HT1080 (cell line): ENCODE measurements at places on chromosomes 1 and 21.

DNA sequence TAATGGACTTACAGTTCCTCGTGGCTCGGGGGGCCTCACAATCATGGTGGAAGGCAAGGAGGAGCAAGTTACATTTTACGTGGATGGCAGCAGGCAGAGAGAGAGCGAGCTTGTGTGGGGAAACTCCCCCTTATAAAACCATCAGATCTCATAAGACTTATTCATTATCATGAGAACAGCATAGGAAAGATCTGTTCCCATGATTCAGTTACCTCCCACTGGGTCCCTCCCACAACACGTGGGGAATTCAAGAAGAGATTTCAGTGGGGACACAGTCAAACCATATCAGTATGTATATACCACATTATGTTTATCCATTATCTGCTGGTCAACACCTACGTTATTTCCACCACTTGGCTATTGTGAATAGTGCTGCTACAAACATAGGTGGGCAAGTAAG is 352.3 kb upstream of the B3GALT2 start:
- no peak for DNase-seq

DNA sequence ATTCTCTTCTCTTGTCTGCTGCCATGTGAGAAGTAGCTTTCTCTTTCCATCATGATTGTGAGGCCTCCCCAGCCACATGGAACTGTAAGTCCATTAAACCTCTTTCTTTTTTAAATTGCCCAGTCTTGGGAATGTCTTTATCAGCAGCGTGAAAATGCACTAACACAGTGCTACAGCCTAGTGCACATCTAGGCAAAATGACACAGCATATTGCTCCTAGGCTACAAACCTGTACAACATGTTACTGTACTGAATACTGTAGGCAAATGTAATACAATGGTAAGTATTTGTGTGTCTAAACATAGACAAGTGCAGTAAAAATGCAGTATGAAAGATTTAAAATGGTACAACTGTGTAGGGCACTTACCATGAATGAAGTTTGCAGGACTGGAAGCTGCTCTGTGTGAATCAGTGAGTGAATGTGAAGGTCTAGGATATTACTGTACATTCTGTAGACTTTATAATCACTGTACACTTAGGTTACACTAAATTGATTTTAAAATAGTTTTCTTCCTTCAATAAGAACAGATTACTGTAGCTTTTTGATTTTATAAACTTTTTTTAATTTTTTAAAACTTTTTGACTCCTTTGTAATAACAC is 69.4 kb downstream of the RGS21 start:
- DNase-seq, result no peak

DNA sequence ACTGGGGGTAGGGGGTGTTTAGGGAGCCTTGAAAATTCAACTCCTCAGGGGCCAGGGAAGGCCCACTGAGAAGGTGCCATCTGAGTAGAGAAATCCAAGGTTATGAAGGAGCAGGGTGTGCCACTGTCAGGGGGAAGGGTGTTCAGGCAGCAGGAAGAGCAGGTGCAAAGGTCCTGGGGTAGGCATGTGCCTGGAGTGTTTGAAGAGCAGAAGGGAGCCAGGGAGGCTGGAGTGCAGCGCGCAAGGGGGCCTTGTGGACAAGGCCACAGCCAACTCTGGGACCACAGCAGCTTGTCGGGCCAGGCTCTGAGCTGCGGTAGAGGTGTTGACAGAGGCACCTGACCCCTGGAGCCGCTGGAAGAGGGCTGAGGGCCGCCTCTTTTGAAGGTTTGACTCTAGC is 19.3 kb downstream of the ACTL8 start:
- DNase-seq, result no peak

GRCh38 chr1:20376880-20377494 is 86.3 kb downstream of the VWA5B1 start:
- peak; percentile 53 for DNase-seq

- peak; percentile 15 for DNase-seq
These were observed 6.2 kb downstream of the PPT1 start for GRCh38 chr1:40090652-40091355.

GRCh38 chr1:72122099-72122880 is 160.0 kb downstream of the NEGR1 start:
- no peak for DNase-seq

DNA sequence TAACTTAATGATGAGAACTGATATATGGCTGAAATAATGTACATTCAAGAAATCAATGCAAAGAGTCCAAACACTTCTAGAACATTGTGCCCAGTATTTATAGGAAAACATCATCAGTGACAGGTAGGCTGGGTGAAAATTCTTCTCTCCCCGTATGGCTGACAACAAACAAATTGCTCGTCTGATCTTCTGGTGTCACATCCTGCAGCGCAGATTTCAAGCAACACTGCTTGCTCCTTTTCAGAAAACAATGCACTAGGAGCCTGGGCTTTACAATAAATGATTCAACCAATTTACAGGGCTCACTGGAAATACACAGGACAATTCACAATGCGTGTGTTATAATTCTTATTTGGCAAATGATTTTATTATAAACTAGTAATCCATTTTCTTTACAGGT is 185.3 kb downstream of the RERE start:
- no peak for DNase-seq

GRCh38 chr1:178055779-178056471 is 38.0 kb upstream of the RASAL2 start:
- peak; percentile 48 for DNase-seq

DNA sequence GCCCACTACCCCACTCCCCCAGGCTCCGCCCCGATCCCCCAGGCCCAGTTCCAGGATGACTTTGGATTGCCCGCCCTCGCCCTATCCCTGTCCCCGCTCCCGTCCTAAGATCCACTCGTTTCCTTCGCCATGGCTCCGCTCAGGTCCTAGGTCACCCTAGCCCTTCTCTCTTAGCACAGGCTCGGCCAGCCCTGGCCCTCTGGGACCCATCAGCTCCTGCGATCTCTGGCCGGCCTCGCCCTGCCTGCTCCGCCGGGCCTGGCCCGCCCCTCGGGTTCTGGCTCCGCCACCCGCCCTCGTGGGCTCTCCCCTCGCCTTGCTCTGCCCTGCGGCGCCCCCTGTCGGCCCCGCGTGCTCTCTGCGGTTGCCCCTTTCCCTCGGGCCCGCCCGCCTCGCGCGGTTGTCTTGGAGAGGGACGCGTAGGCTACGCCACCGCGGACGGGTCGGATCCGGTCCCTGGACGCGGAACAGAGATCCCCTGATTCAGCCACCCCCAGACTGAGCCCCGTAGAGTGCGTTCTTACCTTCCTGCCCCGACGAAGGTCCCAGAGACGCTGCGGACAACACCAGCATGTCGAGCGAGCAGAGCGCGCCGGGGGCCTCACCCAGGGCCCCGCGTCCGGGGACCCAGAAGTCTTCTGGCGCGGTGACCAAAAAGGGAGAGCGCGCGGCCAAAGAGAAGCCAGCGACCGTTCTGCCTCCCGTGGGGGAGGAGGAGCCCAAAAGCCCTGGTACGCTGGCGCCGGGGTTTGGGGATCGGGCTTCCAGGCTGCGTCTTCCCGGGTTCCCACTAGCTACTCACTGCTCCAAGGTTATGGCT is at the start of gene LRRC71:
Gene LRRC71, plus strand, starts transcription at position 400 of the 820 bp plus-strand sequence. Its CDS starts 172 bp downstream, at position 572.
- DNase-seq, result peak; percentile 21

DNA sequence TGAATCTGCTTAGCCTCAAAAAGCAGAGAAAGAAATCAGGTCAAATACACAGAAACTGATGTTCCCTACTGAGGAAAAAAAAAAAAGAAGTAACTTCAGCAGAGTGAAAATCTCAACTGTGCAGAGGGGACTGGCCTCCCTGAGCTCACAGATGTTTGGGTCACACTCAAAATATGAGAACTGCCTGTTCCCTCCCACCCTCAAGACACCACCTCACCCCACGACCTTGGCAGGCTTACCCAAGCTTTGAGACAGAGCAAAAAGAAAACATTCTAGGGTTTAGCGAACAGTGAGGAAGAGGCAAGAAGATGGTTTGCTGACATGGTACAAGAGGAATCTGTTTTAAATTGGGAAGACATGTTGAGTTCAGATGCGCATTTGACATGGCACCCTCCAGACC is 48.8 kb downstream of the NID1 start:
- no peak for DNase-seq

GRCh38 chr1:206694171-206695124 is 9.7 kb downstream of the MAPKAPK2 start:
- no peak for DNase-seq

DNA sequence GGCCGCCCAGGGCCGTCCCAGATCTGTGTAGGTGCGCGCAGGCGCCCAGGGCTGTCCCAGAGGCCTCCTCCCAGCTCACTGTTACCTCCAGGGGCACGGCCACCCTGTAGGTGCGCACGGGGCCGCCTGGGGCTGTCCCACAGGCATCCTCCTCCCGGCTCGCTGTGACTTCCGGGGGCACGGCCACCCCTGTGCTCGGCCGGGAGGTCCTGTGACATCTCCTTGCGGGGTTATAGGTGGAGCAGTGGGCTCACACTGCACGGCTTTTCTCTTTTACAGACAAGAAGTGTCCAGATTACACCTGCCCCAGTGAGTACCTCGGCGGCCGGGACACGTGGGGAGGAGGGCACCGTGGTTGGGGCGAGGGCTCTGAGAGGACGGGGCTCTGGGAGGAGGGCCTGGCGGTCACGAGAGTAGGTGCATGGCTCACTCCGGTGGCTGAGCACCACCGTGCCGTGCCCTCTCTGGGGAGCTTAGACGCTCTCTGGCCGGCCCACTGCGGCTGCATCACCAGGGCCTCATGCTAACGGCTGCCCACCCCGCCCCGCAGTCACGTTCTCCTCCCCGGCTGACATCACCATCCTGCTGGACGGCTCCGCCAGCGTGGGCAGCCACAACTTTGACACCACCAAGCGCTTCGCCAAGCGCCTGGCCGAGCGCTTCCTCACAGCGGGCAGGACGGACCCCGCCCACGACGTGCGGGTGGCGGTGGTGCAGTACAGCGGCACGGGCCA is 21.4 kb downstream of the COL6A1 start:
- no peak for DNase-seq

DNA sequence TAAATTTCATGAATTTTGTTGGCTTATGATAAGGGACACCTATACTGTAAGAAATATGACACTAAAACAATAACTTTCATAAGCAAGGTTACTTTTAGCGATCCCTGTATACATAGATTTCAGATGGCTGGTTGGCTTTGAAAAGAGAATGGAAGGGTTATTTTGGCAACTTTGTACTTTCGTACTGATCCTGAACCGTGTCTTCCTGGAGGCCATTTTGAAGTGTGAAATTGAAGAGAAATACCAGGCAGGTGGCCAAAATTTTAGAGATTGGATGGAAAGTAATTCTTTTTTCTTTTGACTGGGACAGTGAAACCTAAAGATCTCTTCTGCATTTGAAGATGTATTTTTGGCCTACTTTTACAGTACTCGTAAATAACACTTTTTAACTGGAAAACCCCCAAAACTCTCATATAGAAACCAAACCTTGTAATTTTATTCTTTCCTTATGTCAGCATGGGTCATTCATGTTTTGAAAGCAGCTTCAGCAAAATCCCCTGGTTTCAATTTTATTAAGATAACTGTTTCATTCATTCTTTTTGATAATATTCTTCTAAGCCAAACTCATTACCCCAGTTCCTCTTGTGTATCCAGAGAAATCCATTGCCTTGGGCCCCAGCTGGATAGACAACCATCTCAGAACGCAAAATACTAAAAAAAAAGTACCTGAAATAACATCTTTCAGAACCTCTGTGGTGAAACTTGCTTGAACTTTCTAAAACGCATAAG is 38.4 kb upstream of the ZNF281 start:
- no peak for DNase-seq

- no peak for DNase-seq
These were observed 95.2 kb upstream of the MPC2 start for GRCh38 chr1:168032029-168032428.

DNA sequence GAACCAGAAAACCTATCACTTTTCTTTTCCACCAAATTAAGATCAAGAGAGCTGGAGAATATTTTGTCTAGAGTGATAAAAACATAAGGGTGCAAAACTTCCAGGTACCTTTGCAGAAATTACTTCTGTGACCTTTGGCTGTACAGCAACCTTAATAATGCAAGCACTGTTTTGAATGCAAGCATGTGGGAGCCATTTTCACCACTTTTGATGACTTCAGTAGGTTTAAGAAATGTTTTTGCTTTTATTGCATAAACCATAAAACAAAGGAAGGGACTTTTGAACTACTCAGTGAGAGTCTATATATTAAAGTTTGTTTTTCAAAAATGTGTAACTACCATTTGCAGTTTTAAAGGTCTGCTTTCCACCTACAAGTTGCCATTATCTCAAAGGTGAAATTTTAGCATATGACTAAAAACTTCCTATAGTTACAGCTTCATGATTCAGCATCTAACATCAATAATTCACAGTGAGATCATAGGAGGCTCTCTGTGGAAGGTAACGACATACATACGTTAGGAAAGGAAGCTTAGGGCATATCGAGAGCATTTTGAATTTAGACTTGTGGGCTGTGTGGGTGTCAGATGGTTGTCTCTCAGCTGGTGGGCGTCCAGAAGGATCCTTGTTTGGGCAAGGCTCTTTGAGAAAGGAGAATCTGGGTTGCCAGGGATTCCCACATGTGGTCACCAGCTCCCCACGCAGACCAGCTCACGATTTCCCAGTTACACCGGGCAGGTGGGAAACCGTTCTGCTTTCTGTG is 1.1 kb upstream of the GADD45A start:
- peak; percentile 74 for DNase-seq

GRCh38 chr1:118099686-118100085 is 85.3 kb downstream of the SPAG17 start:
- DNase-seq, result no peak

GRCh38 chr1:231969076-231969475 is 342.5 kb downstream of the DISC1 start:
- no peak for DNase-seq

- no peak for DNase-seq
These were observed 21.5 kb downstream of the FOXD2 start for GRCh38 chr1:47459253-47459788.

GRCh38 chr1:74395571-74395970 is 116.8 kb downstream of the LRRC53 start:
- no peak for DNase-seq

DNA sequence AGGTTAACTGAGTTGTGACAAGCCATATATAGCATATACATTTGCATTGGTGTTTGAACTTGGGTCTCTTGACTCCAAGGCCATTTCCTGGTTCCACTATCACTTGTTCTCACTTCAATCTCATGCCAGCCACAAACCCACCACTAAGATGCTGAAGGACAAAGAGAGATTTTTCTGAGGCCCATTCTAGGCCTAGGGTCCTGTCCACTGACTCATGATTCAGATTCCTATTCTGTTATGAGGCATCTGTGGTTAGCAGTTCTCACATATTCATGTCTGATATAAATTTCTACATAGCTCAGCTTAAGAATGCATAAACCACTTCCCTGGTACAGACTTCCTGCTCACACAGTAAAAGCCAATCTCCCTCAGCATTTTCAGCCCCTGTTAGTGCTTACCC is 326.1 kb upstream of the BEND5 start:
- peak; percentile 97 for DNase-seq

DNA sequence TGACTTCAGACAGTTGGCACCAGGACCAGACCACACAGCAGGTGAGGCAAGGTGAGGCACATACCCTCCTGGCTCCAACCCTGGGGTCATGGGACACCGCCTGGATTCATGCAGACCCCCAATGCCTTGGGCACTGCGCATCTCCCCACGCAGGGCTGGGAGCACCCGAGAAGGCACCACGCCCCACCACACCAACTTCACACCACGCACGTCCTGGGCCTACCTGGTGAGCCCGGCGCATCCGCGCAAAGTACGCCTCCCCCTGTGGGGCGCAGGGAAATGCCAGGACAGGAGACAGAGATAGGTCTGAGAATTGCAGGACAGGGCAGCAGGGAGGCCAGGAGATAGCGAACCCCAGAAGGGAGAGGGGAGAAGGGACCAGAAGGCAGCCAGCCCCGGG is 58.5 kb downstream of the LDLRAD2 start:
- no peak for DNase-seq
